Articular chondrocyte of knee joint (primary cell): ENCODE measurements at places on chromosomes 4 and X. TPM values are rescaled to one million over a fixed set of nuclear protein-coding genes. Genes with fewer than 3 reads are reported as not detected.

Gene IGSF1
- total RNA-seq, result not detected in 2 replicates

Gene DRP2
- total RNA-seq, result 0.13 and 0.22 TPM in 2 replicates

Gene COL25A1
- total RNA-seq, result under 0.01 and 0.22 TPM in 2 replicates

Gene ZNF518B
- total RNA-seq, result 25.1 and 32.1 TPM in 2 replicates

Gene SMIM31
- 0.11 TPM in 1 of 2 replicates, not detected in the other for total RNA-seq

Gene MBNL3
- 8.0 and 12.9 TPM in 2 replicates for total RNA-seq

Gene COX7B2
- total RNA-seq, result not detected in 2 replicates

Gene PSMD10
- 72.4 and 74.2 TPM in 2 replicates for total RNA-seq

Gene ARX
- total RNA-seq, result not detected in 2 replicates

Gene ZNF280C
- total RNA-seq, result 7.4 and 7.6 TPM in 2 replicates

Gene EDNRA
- total RNA-seq, result 0.39 and 1.2 TPM in 2 replicates

Gene LRCH2
- total RNA-seq, result 2.0 and 2.5 TPM in 2 replicates

Gene CXCL13
- 0.11 TPM in 1 of 2 replicates, not detected in the other for total RNA-seq

Gene FGD1
- 8.8 and 9.0 TPM in 2 replicates for total RNA-seq

Gene STAG2
- 93.1 and 123 TPM in 2 replicates for total RNA-seq

Gene MAP3K15
- total RNA-seq, result not detected in 2 replicates

Gene GK
- total RNA-seq, result 5.0 and 6.5 TPM in 2 replicates

Gene S100G
- not detected in 2 replicates for total RNA-seq

Gene DGKK
- total RNA-seq, result not detected in 2 replicates

Gene KCNE5
- 0.11 and 0.39 TPM in 2 replicates for total RNA-seq

Gene XAGE1A
- total RNA-seq, result not detected in 2 replicates

Gene FGF2
- 79.3 and 103 TPM in 2 replicates for total RNA-seq

Gene GAGE1
- not detected in 2 replicates for total RNA-seq

Gene OTC
- total RNA-seq, result not detected in 2 replicates

Gene SCFD2
- total RNA-seq, result 43.0 and 50.6 TPM in 2 replicates

Gene CACNA1F
- total RNA-seq, result under 0.01 TPM in 1 of 2 replicates, not detected in the other

Gene IBSP
- total RNA-seq, result 0.22 TPM in 1 of 2 replicates, not detected in the other

Gene BMPR1B
- total RNA-seq, result 0.26 and 0.54 TPM in 2 replicates

Gene SPIN3
- total RNA-seq, result 10.3 and 11.1 TPM in 2 replicates

Gene DGAT2L6
- total RNA-seq, result not detected in 2 replicates

Gene FREM3
- total RNA-seq, result not detected in 2 replicates

Gene DMRTC1
- not detected in 2 replicates for total RNA-seq

Gene SHISA3
- total RNA-seq, result 1.2 and 3.6 TPM in 2 replicates

Gene HERC5
- 1.3 and 2.9 TPM in 2 replicates for total RNA-seq

Gene ELF4
- 13.6 and 16.7 TPM in 2 replicates for total RNA-seq

Gene SATL1
- total RNA-seq, result not detected in 2 replicates

Gene SLC9B1
- total RNA-seq, result 0.65 and 1.7 TPM in 2 replicates

Gene GAGE13
- total RNA-seq, result not detected in 2 replicates

Gene INTU
- 6.9 and 10.2 TPM in 2 replicates for total RNA-seq

Gene SPATA18
- total RNA-seq, result 10.7 and 26.6 TPM in 2 replicates

Gene EMCN
- 0.43 TPM in 1 of 2 replicates, not detected in the other for total RNA-seq

Gene HOPX
- 1.6 and 5.6 TPM in 2 replicates for total RNA-seq

Gene HSFX2
- total RNA-seq, result 0.22 TPM in 1 of 2 replicates, not detected in the other

Gene TMEM31
- total RNA-seq, result 0.32 TPM in 1 of 2 replicates, not detected in the other

Gene COL4A6
- total RNA-seq, result not detected in 2 replicates

Gene MGST2
- total RNA-seq, result 15.9 and 18.8 TPM in 2 replicates

Gene ANOS1
- total RNA-seq, result 22.7 and 31.0 TPM in 2 replicates

Gene MAGEH1
- total RNA-seq, result 23.1 and 25.4 TPM in 2 replicates

Gene MTM1
- total RNA-seq, result 12.3 and 12.8 TPM in 2 replicates

Gene ODAPH
- not detected in 2 replicates for total RNA-seq

Gene ADH1B
- total RNA-seq, result 2.4 and 3.2 TPM in 2 replicates

Gene CCNA2
- total RNA-seq, result 26.4 and 40.1 TPM in 2 replicates

Gene APBB2
- 36.5 and 47.6 TPM in 2 replicates for total RNA-seq

Gene ADGRG2
- total RNA-seq, result 0.86 and 1.6 TPM in 2 replicates

Gene IL15
- 1.3 and 1.7 TPM in 2 replicates for total RNA-seq

Gene GNRHR
- total RNA-seq, result not detected in 2 replicates

Gene SERTM2
- not detected in 2 replicates for total RNA-seq

Gene GCNA
- total RNA-seq, result 2.6 and 2.9 TPM in 2 replicates
